Activated CD8-positive, alpha-beta T cell treated with anti-CD3 and anti-CD28 coated beads for 36 hours (primary cell): ENCODE measurements at places on chromosomes 11 and 22.

DNA sequence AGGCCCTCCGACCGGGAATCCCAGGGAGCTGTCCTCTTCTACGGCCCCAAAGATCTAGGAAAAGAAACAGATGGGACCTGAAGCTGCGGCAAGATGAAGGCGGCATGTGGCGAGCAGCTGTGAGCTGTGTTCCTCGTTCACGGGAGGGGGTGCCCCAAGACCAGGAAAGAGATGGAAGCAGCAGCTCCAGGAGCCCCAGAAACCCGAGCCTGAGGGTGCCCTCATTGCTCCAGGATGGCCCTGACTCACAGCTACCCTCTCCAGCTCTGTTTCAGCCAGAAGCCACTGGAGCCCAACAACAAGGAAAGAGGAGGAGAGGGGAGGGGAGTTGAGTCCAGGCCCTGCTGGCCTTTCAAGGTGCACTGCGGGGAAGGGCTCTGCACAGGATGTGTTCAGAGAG, 23.7 kb upstream of the NAP1L4 start:
- DNase-seq, result no peak

DNA sequence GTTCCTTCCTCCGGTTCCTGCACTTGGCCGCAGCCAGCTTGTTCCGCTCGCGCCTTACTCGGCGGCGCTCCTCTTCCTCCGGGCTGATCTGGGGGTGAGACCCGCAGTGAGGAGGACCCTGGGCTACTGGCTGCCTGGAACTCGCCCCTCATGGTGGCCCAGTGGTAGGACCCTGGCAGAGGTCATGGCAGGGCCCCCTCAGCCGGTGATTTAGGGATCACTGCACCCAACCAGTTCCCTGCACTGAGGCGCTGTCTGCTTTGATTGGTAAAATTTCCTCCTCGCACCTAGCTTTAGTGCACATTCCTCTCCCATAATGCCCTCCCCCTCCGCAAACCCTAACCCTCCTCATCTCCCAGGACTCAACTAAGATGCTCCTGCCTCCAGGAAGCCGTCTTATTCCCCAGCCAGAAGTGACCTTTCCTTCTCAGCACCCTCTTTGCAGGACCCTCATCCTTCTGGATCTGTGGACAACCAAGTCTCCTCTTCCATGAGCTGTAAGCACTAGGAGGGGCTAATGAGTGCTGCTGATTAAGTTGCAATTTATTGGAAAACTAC, 3.6 kb downstream of the CCDC85B start:
- DNase-seq, result peak; percentile 56

- no peak for DNase-seq
Observed at GRCh38 chr11:60910281-60910687, 3.7 kb upstream of the TMEM109 start.

GRCh38 chr22:25508761-25509321, 55.6 kb upstream of the GRK3 start:
- DNase-seq, result no peak

DNA sequence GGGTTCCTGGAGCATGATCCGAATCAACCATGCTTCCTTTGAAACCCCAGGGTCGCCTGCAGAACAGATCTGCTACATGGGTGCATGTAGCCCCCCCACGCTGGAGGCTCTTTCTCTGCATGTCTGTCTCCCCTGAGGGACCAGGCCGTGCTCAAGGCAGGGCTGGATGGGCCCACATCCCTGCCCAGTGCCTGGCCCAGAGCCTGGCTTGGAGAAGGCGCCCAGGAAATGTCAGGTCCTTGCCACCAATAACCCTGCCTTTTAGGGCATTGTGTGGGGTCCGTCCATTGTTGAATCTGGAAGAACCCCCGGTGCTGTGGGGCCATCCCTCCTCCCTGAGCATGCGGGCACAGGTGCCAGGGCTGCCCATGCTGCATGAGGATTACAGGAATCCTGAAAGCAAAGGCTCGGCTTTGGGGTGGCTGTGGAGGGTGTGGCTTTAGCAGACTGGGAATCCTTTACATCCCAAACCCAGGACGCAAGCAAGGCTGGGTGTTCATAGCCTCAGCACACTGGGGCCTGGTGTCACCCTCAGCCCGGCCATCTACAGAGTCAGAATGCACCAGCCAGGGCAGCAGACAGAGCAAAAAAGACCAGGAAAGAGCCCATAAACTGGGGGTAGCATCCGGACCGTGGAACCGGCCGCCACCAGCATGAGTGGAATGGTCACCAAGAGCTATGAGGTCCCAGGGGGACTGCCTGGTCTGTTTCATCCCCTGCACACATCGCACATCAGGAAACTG, 48.2 kb downstream of the RTL6 start:
- no peak for DNase-seq

DNA sequence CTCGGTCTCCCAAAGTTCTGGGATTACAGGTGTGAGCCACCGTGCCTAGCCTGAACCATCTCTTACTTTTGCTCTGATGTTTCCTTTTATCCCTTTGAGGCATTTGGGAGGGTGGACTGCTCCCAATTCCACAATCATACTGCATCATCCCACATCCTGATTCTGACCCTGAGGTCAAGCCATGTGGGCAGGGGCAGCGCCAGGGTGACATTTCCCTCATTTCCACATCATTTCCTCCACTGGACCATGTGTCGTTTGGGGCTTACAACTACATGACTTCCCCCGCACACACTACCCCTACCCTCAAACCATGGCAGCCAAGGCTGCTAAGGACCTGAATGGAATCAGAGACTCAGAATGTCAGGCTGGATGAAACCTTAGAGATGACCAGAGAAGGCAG, 26.4 kb upstream of the ZBTB16 start:
- no peak for DNase-seq

DNA sequence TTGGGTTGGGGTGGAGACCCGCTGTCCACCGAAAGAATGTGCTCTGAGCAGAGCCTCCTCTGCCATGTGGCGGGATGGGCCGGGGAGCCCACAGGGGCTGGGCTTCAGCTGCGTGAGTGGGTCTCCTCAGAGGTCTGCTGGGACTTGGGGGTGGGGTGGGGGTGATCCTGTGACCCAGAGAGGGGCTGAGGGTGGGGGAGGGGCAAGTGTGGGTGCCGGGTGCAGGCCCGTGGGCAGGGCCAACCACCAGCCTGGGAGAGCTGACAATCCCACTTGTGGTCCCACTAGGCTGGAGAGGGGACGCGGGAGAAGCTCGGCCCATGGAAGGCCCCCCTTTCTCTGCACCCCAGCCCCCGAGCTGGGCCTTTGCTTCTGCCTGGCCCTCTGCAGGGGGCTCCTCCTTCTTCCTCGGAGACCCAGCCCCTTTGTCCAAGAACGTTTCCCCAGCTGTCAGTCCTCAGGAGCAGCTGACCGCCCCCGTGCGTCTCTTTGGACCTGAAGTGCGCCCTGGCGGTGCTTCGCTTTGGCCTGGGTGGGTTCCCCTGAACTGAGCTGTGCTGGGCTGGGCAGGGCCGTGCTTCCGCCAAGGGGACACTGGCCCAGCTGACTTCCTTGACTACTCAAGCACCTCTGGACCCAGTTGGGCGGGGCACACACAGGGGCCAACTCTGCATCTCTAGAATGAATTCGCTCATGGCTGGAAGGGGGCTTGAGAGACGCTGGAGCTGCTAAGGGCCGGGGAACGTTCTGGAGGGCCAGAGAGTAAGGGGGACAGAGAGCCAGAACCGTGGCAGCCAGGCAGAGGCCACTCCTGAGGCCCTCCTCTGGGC, 30.2 kb downstream of the OSBPL5 start:
- no peak for DNase-seq

GRCh38 chr22:50117168-50117762, 27.5 kb downstream of the MOV10L1 start:
- DNase-seq, result no peak

DNA sequence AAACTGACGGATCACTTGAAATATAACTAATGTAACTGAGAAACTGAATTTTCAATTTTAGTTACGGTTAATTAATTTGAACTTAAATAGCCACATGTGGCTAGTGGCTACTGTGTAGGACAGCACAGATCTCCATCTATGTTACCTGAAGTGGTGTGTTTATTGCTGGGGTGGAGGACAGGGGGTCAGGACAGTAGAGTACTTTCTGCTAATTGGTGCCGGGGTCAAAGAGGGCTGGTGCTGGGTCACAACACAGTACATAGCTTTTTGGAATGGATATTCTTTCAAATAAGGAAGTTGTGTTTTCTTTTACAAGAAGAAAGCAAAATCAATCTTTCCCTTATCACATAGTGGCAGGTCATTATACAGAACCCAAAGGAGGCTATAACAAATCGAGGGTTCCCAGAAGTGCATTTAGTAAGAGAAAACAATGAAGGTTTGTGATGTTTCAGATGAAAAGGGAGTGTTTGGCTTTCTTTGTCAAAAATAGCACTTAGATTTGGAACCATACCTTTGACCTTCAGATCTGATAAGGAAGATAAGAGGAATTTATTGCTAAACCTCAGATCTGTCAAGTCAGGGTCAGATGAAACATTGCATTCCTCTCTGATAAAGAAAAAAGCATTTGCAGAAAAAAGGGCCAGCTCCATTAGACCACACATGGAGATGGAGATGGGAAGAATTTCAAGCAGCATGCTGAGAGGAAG, 384.5 kb downstream of the AASDHPPT start:
- DNase-seq, result no peak

- no peak for DNase-seq
Observed at GRCh38 chr22:23684561-23685031, 6.2 kb upstream of the RGL4 start.

DNA sequence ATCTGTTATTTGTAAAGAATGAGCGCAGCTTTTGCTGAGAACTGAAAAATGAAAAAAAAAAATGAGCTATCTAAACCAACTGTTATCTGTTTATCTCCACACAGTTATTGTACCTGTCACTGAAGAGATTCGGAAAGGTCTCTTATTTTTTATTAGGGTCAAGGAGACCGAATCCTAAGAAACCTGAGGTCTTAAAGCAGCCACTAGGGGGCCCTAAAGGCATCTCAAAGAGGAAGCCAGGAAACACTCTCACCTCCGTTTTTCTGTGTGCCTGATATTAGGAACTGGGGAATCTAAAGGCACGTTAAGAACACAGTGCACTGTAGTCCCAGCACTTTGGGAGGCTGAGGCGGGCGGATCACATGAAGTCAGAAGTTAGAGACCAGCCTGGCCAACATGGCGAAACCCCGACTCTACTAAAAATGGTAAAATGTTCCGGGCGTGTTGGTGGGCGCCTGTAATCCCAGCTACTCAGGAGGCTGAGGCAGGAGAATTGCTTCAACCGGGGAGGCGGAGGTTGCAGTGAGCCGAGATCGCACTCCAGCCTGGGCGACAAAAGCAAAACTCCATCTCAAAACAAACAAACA, 3.5 kb upstream of the LARGE1 start:
- DNase-seq, result peak; percentile 54

GRCh38 chr11:90178751-90179150, 44.1 kb downstream of the CHORDC1 start:
- no peak for DNase-seq

GRCh38 chr11:70524096-70524922, 126.0 kb downstream of the CTTN start:
- DNase-seq, result no peak

GRCh38 chr22:19876941-19877625, 22.4 kb upstream of the GNB1L start:
- peak; percentile 0 for DNase-seq

DNA sequence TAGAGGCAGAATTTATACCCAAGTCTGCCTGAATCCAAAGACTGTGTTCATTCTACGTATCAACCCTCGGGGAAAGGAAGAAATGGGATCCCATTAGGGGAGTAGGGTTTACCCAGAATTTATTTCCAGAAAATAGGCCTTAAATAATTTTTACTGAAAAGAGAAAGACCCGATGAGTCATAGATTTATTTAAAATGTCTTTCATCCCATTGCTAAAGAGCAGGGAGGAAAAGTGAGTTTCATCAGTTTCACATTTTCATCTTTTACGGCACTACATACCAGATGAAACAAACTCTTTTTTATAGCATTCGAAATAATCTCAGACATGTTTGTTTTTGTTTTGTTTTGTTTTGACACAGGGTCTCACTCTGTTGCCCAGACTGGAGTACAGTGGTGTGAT, 31.3 kb downstream of the SLC1A2 start:
- DNase-seq, result no peak

GRCh38 chr22:31139866-31140716, at the start of gene PLA2G3:
TSS of gene PLA2G3 (minus strand) at chr22:31140508. CDS start at chr22:31140354, 154 bp downstream.
- DNase-seq, result no peak

DNA sequence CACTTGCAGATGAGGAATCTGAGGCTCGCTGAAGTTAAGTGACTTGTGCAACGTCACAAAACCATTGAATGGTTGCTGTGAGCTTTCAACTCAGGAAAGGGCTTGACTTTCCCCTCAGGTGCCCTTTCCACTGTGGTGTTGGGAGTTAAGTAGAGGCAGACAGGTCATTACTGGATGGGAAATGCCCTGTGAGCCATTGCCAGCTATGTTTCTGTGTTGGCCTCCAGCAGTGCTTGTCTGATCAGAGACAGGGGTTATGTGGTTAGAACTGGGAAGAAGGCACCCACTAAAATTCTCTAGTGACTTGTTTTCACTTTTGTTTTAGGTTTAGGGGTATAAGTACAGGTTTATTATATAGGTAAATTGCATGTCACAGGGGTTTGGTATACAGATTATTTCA, 96.6 kb downstream of the FDX1 start:
- peak; percentile 13 for DNase-seq
